ENCODE measurements at places on chromosomes 2 and 18. TPM values are rescaled to one million over a fixed set of nuclear protein-coding genes. Genes with fewer than 3 reads are reported as not detected.

DNA sequence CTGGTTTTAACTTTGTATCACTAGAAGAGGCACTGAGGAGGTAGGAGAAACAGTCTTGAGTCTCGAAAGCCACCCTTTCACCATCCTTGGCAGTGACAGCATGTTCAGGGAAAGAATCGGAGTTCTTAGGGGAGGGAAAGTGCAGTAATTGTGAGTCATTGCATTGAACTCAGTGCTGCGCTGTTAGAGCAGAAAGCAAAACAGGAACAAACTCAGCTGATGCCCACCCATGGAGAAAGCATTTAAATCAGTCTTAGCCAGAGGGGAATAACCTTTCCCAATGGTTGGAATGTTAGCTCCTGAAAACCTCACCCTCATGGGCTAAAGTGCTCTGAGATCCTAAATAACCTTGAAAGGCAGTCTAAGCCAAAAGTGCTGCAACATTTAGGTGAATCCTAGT is 845.6 kb upstream of the CNTNAP5 start:
- no peak for DNase-seq

- no peak for DNase-seq
Measured at GRCh38 chr2:217986256-217986961, 16.4 kb downstream of the TNS1 start.

DNA sequence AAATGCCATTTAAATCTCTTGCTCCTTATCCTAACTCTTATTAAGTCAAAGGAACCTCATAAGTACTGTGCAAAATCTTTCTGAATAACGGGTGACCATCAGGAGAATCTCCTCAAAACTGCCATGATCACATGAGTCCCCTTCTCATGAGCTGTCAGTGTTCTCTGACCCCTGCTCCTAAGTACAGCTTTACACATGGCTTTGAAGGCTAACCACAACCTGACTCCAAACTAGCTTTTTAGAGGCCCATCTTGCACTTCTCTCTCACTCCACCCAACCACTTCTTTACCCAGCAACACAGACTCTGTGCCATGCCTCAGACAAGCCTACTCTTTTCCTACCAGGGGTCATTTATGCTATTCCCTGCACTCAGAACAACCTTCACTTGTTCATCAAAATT is 253.8 kb downstream of the GPD2 start:
- no peak for DNase-seq

DNA sequence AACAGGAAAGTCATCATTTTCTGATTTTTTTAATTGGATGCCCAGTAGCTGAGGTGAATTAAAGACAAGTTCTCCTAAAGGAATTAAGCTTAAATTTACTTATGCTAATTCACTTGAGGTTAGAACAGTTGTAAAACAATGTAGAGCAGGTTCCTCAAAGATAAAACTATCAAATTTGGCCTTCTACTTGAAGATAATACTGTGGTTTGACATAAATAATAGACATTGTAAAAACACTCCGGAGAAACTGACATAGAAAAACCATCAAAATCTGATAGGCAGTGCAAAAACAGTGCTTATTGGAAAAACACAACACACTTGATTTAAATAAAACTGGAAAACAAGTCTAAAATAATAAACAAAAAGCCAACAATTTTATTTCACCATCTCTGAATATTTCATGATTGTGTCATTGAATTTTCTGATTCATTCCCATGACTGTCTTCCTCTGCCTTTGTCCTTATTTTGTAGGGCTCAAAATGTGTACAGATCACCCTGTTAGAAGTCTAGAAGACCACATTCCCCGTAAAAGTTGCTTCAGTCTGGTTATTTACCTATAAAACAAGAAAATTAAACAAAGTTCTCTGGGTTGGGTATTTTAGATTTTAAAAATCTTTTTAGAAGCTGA is 28.3 kb upstream of the SLC40A1 start:
- no peak for DNase-seq

GRCh38 chr2:238090887-238091286 is 9.3 kb upstream of the ESPNL start:
- no peak for DNase-seq

GRCh38 chr2:232073699-232074098 is 112.2 kb downstream of the DIS3L2 start:
- no peak for DNase-seq

GRCh38 chr18:80145196-80145804 is 36.2 kb downstream of the ADNP2 start:
- DNase-seq, result no peak

DNA sequence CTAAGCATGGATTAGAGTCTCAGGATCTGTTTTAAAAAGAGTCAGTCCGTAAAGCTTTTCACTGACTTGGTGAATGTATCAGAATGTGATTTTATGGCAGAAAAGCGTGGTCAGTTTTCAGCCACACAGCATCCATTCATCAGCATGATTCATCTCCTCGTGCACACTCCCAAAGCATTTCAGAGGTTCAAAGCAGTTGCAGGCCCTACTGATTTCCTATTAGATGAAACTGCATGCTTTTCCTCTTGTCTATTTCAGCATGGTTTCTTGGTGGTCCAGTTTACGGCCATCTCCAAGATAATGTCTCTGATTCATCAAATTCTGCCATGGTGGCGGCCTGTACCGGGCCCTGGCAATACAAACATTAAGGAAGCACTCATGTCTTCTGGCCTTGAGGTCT is 4.8 kb upstream of the PARD6G start:
- peak; percentile 16 for DNase-seq

GRCh38 chr2:165009466-165009865 is 54.1 kb upstream of the SLC38A11 start:
- DNase-seq, result no peak

GRCh38 chr2:39290433-39290832 is 46.7 kb upstream of the CDKL4 start:
- DNase-seq, result no peak

DNA sequence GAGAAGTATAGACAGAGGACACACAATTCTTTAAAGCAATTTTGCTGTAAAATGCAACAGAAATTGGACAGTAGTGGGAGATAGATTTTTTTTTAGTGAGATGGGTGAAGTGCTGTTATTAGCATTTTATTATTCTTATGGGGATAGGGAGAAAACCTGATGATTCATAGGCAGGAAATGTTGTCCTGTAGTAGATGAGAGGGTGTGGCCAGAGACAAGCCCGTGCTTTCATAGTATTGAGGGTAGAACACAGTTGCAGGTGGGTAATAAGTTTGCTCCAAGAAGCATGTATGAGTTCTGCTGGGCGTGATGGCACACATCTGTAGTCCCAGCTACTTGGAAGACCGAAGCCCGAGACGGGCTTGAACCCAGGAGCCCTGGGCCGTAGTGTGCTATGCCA is 128.3 kb upstream of the ARHGAP28 start:
- peak; percentile 24 for DNase-seq

- no peak for DNase-seq
Measured at GRCh38 chr2:95270541-95271081, 3.6 kb upstream of the PROM2 start.

DNA sequence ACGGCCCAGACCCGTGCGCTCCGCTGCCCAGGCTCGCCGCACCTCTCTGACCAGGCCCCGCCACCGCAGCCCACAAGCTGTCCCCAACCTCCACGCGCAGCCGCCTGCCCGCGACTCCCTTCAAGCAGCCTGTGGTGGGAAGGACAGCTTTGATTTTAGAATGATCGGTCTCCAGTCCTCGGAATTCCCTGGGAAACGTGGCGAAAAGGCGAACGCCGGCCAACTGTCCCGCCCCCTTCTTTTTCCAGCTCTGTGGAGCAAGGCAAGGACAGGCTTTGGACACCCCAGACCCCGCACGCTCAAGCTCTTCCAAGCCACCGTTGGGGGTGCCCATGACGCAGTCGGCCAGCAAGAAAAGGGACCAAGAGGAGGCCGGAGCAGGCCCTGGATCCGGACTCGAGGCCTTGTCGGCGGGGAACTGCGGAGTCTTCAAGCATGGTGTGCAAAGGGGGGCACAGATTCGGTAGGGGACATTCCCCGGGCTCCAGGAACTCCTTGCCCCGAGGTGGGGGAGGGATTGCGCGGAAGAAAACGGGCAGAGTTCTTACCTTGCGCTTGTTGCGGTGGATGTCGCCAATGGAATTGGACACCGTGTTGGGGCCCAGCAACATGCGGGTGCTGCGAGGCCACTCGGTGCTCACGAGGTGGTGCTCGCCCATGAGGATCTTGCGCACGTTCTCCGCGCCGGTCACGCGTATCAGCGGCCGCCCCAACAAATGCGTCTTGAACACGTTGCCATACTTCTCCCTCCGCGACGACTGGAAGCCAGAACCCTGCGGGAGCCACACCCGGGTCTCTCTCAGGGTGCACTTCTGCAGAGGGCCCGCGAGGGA is 4.0 kb downstream of the CYP26B1 start:
- DNase-seq, result no peak

The AOX1 gene
- 8.4 TPM for total RNA-seq

The UGT1A9 gene
- not detected for total RNA-seq

The LRATD1 gene
- total RNA-seq, result not detected

The AKAIN1 gene
- not detected for total RNA-seq

The TCF23 gene
- not detected for total RNA-seq

The ATIC gene
- total RNA-seq, result 28.3 TPM
